ENCODE measurements at places on chromosomes 16 and 17.
A peak's percentile ranks its signal among the peaks of the same experiment; 100 is the strongest.

DNA sequence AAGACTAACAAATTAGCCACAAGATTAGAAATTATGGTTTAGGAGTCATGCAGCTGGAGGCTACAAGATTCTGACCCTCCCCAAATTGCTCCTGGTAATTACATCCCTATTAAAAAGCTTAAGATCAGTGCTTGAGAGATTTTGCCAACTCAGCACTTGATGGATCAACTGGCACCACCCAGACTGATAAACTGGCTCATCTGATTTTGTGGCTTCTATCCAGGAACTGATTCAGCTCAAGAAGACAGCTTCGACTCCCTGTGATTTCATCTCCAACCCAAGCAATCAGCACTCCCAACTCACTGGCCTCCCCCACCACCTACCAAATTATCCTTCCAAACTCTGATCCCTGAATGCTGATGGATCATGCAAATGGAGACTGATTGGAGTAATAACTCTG lies 94.8 kb downstream of the TNFRSF13B start:
- no peak for DNase-seq

DNA sequence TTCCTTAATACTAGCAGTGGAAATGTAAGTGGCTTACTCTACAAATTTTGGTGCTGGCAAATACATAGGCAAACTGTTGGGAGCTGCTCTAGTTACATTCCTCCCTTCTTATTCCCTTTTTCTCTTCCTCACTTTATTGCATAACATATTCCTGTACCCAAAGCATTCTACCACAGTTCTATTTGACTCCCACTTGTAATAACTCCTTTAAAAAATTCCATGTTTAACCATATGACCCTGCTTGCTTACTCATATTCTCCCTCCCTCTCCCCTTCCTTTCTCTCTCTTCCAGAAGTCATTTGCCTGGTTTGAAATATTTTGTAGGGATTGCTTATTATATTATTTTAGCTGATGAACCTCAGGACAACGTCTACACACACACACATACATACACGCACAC lies 22.7 kb downstream of the NQO1 start:
- no peak for DNase-seq

DNA sequence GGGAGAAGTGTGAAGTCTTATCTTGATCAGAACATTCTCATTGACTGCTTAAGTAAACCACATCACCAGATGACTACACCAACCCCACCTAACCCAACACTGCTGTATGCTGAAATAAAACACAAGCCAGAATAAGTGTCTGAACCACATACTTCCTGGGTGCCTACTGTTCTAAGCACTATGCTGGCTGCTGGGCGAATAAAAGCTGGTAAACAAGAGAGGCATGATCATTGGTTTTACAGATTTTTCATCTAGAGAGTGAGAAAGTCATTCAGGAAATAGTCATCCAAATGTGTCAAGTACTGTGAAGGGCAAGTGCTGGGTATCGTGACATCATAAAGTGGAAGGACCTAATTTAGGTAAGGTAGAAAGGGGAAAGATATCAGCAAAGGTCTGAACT lies 199.0 kb upstream of the SOX9 start:
- DNase-seq = no peak

DNA sequence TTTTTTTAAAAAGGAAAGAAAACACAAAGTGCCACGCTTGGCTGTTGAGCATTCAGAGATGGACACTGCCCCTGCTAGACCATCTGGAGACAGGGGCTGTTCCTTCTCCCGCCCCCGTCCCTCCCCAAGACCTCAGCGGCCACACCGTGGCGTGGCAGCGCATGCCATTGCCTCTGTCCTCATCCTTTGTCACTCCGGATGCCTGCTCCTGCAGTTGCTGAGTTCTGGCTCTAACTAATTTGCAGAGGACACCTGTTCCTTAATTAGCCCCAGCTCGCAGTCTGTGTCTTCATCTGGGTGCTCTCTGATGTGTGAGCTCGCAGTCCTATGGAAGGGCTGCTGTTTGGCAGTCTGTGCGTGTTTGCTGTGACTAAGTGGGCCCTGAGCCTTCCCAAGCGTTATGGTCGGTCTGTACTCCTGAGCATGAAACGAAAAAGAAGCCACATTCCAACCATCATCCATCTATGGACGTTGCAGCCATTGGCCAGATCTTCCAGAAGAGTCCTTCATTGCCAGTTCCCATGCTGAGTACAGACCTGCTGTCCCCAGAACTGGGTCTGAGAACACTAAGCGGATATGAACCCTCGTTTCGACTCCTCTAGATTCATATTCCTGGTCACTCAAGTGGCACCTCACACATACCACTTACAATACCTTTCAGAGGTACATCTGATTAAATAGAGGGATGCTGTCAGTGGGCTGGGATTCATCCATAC lies 40.9 kb upstream of the NAT9 start:
- no peak for DNase-seq

GRCh38 chr16:69438465-69438864 lies 14.0 kb downstream of the CYB5B start:
- no peak for DNase-seq

- DNase-seq = no peak
Measured at GRCh38 chr16:56851671-56852400, 13.2 kb upstream of the SLC12A3 start.

- DNase-seq = no peak
Measured at GRCh38 chr17:16351831-16352230, 1.4 kb downstream of the CENPV start.

DNA sequence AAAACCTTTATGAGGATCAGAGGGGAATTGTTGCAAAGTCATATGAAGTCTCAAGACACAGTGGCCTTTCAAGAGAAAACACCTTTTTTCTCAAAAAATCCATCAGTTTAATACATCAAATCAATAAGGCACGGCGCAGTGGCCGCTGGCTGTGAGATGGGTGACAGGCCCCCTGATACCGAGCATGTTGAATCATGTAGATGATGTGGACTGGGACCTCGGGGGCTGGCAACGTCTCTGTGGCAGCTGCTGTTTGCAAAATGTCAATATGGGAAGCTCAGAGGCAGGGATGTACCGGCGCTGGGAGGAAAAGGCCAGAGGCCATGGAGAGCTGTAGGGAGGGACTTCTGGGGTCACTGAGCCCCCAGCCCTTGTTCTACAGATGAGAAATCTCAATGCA lies 169.1 kb downstream of the GSG1L start:
- no peak for DNase-seq

DNA sequence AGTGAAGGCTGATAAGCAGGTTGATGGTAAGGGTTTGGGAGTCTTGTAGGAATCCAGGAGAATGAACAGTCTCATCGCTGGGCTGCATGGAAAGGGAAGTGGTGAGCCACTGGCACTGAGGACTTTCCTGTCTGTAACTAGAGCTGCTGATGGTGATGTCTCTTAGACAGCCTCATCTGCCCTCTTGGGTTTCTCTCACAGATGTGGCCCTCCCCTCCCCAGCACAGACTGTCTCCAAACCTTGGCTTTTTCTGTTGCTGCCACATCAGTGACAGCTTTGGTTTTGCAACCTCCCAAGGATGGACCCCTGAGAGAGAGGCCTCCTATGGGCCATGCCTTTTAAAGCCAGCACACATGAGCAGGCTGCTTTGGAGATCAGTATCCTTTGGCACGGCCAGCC lies 16.9 kb downstream of the PLCG2 start:
- no peak for DNase-seq

GRCh38 chr16:17106243-17106791 lies 364.4 kb downstream of the XYLT1 start:
- no peak for DNase-seq

DNA sequence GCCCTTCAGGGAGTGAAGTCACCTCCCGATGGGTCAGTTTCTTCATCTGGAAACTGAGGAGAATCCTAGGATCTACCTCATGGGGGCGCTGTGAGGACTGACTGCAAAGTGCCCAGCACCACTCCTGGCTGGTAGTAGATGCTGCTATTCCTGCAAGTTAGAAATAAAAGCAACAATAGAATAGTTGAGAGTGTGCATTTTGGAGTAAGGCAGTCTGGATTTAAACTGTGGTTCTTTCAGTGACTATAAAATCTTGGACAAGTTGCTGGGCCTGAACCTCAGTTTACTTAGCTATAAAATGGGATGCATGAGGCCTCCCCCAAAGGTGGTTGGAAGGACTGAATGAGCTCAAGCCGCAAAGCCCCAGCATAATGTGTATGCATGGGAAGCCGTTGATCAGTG lies 70.6 kb downstream of the CYB5B start:
- no peak for DNase-seq

- DNase-seq = no peak
Measured at GRCh38 chr17:81277946-81278693, 17.0 kb downstream of the SLC38A10 start.

DNA sequence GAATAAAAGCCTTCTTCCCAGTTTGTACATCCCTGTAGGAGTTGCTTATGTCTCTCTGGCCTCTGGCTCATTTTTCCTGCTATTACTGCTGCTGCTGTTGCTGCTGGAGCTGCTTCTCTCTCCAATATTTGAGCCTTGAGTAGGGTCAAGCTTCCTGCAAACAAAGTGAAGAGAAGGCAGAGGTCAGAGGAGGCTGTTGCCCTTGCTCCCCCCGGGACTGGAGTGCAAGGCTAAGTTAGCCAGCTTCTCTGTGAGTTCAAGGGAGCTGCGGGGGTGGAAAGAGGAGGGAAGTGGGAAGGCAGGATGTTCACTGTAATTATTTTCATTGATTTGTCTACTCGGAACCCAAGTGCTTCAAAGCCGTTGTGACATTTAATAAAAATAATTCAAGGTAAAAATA lies 77.0 kb upstream of the TMEM132E start:
- no peak for DNase-seq

- no peak for DNase-seq
Measured at GRCh38 chr16:57666353-57667047, 1.6 kb upstream of the ADGRG3 start.

GRCh38 chr17:37405955-37406634 lies 541 bp downstream of the ACACA start:
- no peak for DNase-seq

- DNase-seq = peak; percentile 88
Measured at GRCh38 chr17:67245073-67245693, at the start of gene HELZ. Gene HELZ, minus strand, starts transcription at chr17:67245196. Its CDS starts 26,392 bp downstream, at chr17:67218804.

DNA sequence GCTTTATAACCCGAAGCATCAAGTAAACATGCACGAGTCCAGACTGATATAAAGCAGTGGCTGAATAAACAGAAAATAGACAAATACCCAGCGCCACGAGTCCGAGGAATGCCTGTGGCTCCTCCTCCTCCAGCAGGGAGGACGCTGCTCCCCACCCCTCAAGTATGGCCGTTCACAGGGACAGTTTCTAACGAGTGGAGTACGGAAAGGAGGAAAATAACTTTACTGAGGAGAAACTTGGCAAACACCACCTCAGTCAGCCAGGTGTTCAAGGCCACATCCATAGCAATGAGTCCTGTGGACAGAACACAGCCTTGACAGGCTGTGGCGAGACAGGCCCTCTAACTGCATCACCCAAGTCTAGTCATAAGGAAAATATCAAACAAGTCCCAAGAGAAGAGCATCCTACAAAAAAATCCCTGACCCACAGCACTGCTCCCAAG lies 9.2 kb downstream of the ZDHHC7 start:
- no peak for DNase-seq

DNA sequence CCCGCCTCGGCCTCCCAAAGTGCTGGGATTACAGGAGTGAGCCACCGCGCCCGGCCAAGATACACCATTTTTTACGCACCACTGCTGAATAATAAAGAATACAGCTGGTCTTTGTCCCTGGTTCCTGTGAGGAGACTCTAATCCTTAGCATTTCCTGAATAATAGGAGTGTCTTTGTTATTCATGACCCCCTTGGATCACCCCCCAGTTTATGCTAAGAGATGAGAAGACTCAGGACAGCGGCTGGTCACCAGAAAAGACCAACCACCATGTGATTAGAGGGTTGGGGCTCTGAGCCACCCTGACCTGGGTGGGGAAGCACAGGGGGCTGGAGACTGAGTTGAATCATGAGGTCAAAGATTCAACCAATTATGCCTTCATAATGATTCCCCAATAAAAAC lies 17.3 kb downstream of the PHLPP2 start:
- no peak for DNase-seq

- DNase-seq = no peak
Measured at GRCh38 chr16:9039210-9039609, 52.2 kb upstream of the HAPSTR1 start.

DNA sequence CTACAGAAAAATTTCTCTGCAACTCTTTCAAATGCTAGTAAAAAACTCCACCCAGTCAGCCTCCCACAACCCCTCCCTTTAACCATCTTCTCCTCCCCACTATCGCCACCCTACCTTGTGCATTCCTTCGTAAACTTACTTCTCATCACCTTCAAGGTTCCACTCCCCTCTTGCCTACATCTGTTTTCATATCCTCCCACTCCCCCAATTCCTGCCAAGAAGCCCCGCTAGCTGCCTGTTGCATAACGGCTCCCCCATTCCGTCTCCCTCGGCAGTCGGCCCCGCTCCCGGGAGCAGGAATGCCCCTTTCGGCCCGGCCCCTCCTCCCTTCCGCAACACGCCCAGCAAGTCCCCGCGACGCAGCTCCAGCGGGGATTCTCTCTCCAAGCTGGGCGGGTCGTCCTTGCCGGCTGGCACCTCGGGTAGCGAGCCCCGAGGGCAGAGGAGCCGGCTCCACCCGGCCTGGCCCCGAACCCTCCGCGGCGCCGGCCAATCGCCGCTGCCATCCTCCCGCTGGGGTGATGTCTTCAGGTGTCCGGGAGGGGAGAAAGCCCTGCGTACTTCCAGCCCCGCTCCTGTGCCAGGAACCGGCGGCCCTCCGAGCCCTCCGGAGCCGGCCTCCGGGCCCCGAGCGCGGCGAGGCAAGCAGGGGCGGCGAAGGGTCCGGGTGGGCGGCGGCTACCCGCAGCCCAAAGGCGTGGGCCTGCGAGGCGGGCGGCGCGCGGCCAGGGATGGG lies 1.5 kb downstream of the PHLPP2 start:
- peak; percentile 83 for DNase-seq

DNA sequence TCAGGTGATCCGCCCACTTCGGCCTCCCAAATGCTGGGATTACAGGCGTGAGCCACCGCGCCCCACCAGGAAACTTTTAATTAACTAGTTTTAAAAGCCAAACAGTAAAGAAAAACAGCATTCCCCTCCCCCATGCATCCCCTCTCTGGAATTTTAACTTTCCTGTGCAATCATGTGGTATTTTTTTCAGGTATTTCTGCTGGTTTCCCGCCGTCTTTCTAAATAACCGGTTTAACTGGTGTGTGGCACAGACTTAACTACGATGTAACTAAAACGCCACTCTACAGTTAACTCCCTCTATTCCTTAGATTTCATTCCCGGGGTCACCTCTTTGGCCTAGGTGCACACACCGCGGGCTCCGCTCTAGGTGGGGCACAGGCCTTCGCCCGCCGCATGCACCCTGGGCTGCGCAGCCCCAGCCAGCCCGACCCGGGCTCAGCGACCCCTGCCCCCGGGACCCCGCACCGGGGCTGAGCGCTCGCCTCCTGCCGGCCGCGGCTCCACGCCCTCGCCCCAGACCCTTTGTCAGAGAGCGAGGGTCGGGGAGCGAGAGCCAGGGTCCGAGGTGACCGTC lies 15.1 kb upstream of the UTP6 start:
- no peak for DNase-seq

- no peak for DNase-seq
Measured at GRCh38 chr16:57616241-57616640, 12.2 kb upstream of the ADGRG1 start.

Measured in LoVo (cell line).